ENCODE measurements at places on chromosomes 12 and 14. TPM values are rescaled to one million over a fixed set of nuclear protein-coding genes. Genes with fewer than 3 reads are reported as not detected.

DNA sequence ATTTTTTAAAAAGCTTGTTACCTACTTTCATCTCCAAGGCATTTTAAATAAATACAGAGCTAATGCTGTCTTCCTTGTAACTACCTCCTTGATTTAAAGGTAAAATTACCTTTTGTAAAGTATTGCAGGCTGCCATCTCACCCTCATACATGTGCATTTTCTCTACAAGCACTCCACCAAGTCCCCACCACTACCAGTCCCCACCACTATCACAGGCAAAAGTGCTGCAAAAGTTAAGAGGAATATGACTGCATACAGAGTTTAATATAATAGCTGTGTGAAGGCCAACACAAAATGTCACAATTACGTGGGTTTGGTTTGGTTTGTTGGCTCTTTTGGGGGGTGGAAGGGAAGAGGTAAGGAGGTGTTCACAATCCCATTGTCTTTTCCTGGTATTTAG lies 9.6 kb downstream of the SIX1 start:
- DNase-seq, result no peak

INSM2 gene
- not detected for total RNA-seq

DNA sequence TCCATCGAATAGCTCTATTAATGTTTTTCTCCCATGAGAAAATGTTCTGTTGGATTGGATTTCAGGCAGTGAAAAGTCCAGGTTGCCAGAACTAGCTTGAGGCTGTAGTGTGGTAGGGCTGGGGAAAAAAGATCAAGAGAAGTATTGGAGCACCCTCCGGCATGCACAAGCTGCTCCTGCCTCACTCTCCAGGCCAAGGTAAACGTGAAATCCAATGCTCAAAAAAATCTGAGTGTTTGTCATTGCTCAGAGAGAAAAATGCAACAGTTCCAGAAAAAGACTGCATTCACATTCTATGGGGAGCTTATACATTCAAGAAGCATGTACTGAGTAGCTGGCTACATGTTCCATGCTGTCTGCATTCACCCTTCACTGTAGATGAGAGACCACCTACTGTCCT lies 680.9 kb upstream of the TBX3 start:
- DNase-seq, result no peak

LRRC9 gene
- not detected for total RNA-seq

- peak; percentile 31 for DNase-seq
Measured at GRCh38 chr12:109732321-109733305, 19.0 kb downstream of the FAM222A start.

C1QL4 gene
- not detected for total RNA-seq

- DNase-seq, result no peak
Measured at GRCh38 chr12:108611884-108612415, 14.1 kb upstream of the TMEM119 start.

- no peak for DNase-seq
Measured at GRCh38 chr14:25108959-25109358, 59.0 kb upstream of the STXBP6 start.

CDCA3 gene
- 1.3 TPM for total RNA-seq

RAB21 gene
- total RNA-seq, result 163 TPM

Measured in Right ventricle myocardium superior (tissue), 1 donor.